CD4-positive, alpha-beta T cell treated with Interleukin-17A for 4 hours (primary cell): ENCODE measurements at places on chromosomes 11 and 22.

- no peak for DNase-seq
Measured at GRCh38 chr22:29641042-29641699, 37.7 kb downstream of the NF2 start.

- no peak for DNase-seq
Measured at GRCh38 chr11:72609476-72609875, 64.7 kb downstream of the PDE2A start.

GRCh38 chr11:119266063-119266462, 50.9 kb downstream of the MCAM start:
- DNase-seq = no peak

DNA sequence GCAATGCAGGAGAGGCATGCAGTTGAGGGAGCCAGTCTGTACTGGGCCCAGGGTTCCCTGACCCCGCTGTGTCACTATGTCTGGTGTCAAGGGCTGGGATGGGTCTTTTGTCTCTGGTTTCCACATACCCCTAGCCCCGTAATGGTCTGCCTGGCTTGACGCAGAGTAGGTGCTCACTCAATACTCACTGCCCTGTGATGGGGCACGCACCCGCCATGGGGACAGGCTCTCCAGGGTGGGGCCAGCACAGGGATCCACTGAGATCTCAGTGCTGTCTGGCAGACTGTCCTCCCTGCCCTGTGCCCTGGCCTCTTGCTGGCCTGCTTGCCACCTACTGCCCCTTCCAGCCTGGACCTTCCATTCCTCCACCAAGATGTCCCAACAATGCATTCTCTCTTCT, 101.7 kb upstream of the CD82 start:
- no peak for DNase-seq

- no peak for DNase-seq
Measured at GRCh38 chr11:35949242-35949641, 5.4 kb downstream of the LDLRAD3 start.

GRCh38 chr11:43957571-43957970, 15.1 kb downstream of the C11orf96 start:
- DNase-seq = no peak

DNA sequence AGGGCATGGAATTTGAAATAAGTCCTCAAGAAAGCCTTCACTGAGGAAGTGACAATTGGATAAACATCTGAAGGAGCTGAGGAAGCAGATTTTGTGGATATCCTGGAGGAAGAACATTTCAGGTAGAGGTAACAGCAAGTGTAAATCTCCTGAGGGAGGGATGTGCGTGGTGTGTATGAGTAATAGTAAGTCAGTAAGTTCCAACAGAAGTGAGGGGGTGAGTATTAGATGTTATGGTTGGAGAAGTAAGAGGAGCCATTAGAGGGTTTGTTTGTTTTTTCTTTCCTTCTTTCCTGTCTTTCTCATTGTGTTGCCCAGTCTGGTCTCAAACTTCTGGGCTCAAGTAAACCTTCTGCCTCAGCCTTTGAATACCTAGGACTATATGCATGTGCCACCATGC, 29.0 kb downstream of the ANKRD42 start:
- DNase-seq = no peak

GRCh38 chr11:60211206-60211605, 28.3 kb upstream of the MS4A6A start:
- no peak for DNase-seq

GRCh38 chr11:48054994-48055291, 74.6 kb downstream of the PTPRJ start:
- no peak for DNase-seq

DNA sequence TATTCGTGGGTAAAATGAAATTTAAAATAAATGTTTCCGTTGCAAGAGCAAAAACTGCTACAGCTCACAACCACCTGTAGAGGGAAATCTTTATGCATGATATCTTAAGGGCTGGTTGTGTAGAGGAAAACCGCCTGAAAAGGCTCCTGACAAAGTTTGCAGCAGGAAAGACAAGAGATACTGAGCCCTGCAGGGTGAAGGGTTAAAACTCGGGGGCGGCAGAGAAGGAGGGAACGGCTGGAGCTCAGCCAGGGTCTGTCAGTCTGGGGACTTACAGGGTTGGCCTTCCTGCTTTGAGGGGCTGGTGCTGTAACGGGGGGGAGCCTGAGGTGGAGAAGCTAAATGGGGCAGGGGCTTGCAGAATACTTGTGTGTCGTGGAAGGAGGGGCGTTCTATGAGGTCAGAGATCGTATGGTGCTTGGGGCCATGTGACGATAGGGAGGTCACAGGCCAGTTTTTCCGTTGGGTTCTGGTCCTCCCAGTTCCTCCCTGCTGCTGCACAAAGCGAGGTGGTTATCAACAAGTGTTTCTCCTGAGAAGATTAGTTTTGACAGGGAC, 122.9 kb upstream of the HSD17B12 start:
- no peak for DNase-seq

DNA sequence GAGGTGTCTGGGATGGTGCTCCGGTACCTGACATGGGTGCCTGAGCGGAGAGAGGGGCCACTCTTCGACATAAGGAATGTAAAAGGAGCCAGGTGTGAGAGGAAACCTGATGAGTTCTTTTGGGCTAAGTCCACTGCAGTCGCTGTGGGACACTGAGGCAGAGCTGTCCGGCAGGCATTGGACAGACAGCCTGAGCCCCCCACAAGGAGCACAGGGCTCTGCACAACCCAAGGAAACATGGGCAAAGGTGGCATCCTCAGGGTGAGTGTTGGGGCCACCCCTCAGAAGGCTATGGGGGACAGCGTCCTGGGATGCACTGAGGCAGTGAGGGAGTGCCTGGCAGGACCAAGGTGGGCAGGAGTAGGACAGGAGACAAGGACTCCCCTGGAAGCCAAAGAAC, 57.7 kb upstream of the EMID1 start:
- DNase-seq = no peak

DNA sequence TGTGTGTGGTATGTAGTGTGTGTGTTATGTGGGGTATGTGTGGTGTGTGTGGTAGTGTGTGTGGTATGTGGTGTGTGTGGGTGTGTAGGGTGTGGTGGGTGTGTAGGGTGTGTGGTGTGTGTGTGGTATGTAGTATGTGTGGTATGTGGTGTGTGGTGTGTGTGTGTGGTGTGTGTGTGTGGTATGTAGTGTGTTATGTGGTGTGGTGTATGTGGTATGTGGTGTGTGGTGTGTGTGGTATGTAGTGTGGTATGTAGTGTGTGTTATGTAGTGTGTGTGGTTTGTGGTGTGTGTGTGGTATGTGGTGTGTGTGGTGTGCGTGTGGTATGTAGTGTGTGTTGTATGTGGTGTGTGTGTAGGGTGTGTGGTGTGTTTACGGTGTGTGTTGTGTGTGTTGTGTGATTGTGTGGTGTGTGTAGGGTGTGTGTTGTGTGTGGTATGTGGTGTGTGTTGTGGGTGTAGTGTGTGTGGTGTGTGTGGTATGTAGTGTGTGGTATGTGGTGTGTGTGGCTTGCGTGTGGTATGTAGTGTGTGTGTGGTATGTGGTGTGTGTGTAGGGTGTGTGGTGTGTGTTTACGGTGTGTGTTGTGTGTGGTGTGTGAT, 4.2 kb upstream of the PPP6R2 start:
- DNase-seq = no peak

- DNase-seq = no peak
Measured at GRCh38 chr22:45155050-45155840, 8.5 kb upstream of the NUP50 start.

- DNase-seq = no peak
Measured at GRCh38 chr22:46936378-46936903, 174.0 kb downstream of the TBC1D22A start.

GRCh38 chr11:3148990-3149851, 15.9 kb downstream of the OSBPL5 start:
- DNase-seq = no peak

- no peak for DNase-seq
Measured at GRCh38 chr11:21485006-21485405, 707.9 kb upstream of the ANO5 start.

DNA sequence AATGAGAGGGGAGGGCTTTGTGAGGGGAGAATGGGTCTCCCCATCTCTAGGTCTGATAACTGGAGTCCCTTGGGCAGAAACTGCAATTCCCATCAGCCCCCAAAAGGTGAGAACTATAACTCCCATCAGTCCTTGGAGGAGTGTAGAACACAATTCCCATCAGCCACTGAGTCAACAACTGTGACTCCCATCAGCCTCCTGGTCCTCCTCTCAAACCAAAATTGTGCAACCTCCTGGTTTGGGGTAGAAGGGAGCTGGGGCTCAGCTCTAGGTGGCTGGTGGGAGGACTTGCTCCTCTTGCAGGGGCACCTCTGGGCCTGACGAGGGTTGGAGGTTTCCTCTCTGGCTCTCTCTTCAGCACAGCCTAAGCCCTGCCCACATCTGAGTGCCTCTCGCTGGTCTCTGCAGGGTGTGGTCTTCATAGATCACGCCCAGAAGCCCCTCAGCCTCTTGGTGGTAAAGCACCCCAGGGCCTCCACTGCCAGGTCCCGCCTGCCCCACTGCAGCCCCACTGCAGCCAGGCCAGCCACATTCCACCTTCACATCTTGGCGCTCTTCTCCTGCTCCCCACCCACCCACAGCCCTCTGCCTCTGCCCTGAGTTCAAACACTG, 18.5 kb downstream of the SLC22A12 start:
- no peak for DNase-seq

DNA sequence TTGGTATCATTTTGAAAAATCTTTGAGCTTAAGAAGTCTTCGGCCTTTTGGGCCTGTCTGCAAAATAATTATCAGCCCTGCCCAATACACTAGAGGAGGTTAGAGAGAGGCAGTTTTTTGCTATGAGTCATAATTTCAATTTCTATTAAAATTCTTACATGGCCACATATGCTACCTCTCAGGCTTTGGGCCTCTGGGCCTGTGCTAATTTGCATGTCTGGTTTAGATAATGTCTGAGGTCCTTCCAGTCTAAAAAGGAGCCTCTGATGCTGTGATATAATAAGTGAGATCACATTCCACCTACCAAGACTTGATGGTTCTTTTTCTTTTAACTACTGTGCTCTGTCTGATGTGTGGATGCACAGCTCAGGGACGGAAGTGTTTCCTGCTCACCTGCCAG, 70.8 kb downstream of the KCNJ1 start:
- no peak for DNase-seq

DNA sequence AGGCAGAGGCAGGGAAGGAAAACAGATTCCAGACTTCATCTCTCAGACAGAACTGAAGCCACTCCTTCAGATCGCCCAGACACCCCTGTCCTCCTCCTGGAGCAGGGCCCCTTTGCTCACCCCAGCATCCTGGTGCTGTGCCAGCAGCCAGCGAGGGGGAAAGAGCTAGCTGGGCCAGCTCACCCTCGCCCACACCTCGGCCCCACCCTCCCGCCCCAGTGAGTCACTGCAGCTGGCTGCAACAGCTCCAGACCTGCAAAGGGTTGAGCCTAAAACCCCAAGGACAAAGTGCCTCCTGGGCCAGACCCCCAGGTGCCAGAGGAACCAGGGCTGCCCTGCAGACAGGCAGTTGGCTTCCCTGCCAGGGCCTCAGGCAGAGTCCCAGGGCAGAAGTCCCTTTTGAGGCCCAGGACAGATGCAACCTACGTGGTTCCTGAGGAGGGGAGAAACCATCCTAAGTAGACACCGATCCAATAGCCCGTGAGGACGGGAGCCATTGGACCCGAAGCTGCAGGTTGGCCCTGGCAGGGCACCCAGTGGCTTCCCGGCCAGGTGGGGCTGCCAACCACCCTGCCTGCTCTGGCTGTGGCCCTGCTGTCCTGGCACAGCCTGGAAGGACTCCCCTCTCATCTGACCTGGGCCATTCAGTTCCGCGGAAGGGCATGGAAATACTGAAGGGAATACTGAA, 7.2 kb downstream of the AHNAK start:
- DNase-seq = peak; percentile 78
